ENCODE measurements at places on chromosomes 3 and 15.

GRCh38 chr15:69120732-69121131, 39.7 kb upstream of the GLCE start:
- DNase-seq: no peak

DNA sequence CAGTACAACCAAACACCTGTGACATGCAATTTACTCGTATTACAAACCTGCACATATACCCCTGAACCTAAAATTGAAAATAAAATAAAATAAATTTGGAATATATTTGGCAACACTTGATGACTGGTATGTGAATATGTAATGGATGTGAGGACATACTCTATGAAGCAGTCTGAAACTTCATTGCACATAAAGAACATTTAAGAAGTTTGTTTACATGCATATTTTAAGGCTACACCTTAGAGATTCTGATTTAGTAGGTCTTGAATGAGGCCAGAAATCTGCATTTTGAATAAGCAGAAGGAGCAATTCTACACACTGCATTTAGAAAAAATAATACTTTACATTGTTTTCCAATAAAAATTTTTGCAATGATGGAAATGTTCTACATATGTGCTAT, 284.7 kb downstream of the LSAMP start:
- no peak for DNase-seq

DNA sequence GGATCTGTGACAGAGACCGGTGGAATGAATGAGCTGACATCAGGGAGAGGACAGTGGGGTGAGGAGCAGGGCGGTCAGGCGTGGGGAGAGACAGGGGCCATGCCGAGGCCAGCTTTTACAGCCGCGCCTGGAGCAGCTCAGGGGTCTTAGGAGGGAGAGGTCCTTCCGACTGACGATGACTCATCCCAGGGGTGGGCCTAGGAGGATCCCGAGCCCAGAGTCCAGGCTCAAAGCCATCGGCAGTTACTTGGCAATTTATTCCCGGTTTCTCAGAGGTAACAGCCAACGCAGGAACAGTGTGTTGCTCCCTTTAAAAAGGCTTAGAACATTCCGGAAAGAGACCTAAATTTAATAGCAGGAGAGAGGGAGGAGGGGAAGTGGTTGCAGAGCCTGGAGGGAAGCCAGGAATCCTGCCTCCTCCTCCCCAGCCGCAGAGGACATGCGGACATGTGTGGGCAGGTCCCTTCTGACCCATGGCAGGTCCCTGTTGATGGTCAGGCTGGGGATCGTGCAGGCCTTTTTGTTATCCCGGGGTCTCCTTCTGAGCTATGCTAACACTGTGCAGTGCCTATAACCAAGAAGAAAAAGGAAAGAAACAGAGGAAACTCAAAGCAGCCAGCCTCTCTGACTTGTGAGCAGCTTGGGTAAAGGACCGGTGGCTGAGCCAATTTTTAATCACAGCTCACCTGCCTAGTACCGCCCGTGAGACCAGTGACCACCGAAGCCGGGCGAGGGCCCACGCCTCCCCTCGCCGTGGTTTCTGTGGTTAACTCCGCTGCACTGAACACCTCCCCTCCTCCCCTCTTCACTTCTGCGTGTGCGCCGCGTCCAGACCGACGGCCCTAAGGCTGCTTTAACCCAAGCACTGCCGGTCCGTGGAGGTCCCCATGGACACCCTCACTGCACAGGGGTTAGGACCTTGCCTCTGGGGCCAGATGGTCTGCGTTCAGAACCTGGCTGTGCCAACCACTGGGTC, 392.4 kb upstream of the PROK2 start:
- DNase-seq: no peak

GRCh38 chr3:150663461-150663860, 40.3 kb downstream of the ERICH6 start:
- no peak for DNase-seq

- DNase-seq: no peak
Observed at GRCh38 chr3:161682715-161683114, 186.1 kb downstream of the OTOL1 start.

DNA sequence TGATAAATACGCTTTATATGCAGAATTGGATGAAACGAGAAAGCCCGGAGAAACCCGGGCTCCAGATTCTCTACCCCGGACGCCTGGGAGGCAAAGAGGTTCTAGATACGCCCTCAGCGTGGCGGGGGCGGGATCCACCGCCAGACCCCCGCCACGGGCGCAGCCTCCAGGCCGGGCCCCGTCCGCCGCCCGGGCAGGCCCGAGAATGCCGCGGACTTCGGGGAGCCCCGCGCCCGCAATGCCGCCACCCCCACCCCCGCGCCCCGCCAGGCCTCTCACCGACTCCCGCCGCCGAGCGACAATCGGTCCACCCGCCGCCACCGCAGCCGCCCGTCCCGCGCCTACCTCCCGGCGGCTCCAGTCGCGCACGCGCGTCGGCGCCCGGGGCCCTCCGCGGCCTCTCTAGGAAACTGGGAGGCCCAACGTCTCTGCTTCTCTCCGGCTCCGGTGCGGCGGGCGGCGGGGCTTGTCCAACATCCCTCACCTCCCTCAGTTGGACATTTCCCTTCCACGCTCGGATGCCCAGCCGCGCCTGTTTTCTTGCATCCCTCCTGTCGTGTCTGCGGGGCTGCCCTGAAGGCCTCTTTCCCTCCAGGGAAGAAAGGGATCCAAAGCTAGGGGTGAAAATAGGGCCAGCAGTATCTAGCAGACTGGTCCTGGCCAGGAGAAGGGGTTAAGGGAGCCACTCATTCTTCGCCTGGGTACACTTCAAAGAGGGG, at the start of gene ZNF445:
Gene ZNF445, minus strand, starts transcription at position 359 of the 719 bp plus-strand sequence. CDS start 22,121 bp downstream, outside the sequence.
- peak; percentile 42 for DNase-seq

DNA sequence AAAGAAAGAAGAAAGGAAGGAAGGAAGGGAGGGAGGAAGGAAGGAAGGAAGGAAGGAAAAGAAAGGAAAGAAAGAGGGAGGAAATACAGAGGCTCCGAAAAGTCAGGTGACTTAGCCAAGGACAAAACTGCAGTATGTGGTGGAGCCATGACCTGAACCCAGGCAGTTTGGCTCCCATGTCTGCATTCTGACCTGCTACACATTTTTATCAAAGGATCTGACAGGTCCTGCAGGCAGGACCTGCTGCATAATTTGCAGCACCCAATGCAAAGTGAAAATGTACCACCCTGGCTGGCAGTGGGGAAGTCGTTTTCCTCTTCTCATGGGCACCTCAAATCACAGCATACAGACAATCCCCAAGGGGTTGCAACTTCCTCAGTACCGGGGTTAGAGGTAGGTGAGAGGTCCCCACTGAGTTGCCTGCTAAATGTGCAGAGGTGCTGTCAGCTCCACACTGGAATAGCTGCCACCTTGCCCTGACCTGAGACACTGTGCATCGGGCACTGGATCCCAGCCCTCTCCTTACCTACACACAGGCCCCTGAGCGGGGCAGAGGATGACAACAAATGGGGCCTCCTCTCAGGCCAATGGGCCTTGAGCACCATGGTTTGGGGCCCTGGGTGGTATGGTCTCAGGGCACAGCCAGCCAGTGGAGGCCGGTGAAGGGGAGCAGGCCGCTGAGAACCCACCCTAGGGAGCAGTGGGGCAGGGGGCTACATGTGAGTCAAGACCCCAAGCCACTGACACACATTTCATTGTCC, 175.1 kb downstream of the SHQ1 start:
- no peak for DNase-seq

DNA sequence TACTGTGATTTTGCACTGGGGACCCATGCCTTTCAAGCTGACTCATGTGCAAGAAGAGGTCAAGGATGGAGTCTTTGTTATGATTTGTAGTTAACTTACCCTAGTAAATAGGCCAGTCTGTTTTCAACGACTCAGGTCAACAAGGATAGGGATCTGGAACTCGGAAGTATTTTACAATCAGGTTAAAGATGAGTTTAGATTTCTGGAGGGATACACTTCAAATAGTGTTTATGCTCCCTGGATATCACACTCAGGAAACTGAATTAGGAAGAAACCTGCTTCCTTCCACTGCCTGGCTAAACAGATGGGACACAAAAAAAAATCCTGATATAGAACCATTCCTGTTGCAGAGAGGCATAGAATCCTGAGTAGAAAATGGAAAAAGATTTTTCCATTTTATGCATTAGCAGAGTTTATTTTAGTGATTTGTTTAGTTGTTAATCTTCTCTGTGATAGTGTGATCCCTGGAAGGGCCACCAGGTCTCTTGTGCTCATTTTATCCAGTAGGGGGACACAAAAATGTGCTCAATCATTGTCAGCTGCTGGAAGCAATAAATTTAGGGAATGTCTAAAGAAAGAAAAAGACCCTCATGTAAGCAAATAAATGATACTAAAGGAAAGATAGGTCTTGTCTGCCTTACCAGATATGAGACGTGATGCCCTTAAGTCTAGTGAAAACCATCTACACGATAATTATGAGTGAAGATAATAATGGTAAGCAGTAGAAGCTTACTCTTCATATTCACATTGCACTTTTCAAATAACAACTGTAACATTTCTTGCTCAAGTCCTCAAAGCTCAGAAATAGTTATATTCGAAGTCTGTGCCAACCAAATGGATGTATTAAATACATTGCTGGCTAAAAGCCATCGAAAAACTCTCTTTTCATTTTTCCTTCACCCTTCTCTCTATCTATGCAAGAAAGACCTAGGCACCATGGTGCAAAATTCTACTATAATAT, 452.1 kb upstream of the KCNMB2 start:
- DNase-seq: peak; percentile 57

- DNase-seq: no peak
Observed at GRCh38 chr3:42130329-42131070, 39.3 kb downstream of the TRAK1 start.

GRCh38 chr15:62841891-62842559, 200.5 kb upstream of the TPM1 start:
- DNase-seq: no peak

- DNase-seq: no peak
Observed at GRCh38 chr3:134852893-134853351, 57.9 kb downstream of the EPHB1 start.

- no peak for DNase-seq
Observed at GRCh38 chr15:25673351-25673750, 189.8 kb downstream of the ATP10A start.

Data from NCI-H1105 (cell line).